ENCODE measurements at places on chromosomes 13 and 19. TPM values are rescaled to one million over a fixed set of nuclear protein-coding genes. Genes with fewer than 3 reads are reported as not detected.
A peak's percentile ranks its signal among the peaks of the same experiment; 100 is the strongest.

POSTN gene
- not detected for polyA plus RNA-seq

SIAH3 gene
- not detected for polyA plus RNA-seq

DNA sequence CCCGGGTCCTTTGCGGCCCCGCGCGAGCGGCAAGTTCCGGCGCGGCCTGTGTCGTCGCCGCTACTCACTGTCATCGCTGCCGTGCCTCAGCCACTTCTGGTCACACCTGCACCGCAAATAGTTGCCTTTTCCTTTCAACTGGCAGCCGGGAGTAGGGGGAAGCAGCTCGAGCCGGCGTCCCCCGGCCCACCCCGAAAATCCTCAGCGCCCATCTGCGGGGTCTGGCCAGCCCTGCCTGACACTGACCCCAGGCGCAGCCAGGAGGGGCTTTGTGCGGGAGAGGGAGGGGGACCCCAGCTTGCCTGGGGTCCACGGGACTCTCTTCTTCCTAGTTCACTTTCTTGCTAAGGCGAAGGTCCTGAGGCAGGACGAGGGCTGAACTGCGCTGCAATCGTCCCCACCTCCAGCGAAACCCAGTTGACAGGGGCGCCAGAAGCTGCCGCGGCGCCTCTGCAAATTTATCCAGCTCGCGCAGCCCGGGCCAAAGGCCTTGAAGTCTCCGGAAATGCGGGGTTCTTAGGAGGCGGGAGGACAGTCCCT, 1.7 kb downstream of the PDX1 start:
- H3K27me3 ChIP-seq = peaks cover 48% of the 10 kb centered on the region
- H3K27ac ChIP-seq = no peak overlapping the region
- no peaks in the 10 kb centered on the region for H3K36me3 ChIP-seq
- H3K4me1 ChIP-seq = peaks cover 38% of the 10 kb centered on the region

- no peaks in the 10 kb centered on the region for H3K27me3 ChIP-seq
- H3K4me3 ChIP-seq = no peak overlapping the region
- H3K27ac ChIP-seq = no peak overlapping the region
Measured at GRCh38 chr13:38775085-38775484, 88.2 kb downstream of the FREM2 start.

DNA sequence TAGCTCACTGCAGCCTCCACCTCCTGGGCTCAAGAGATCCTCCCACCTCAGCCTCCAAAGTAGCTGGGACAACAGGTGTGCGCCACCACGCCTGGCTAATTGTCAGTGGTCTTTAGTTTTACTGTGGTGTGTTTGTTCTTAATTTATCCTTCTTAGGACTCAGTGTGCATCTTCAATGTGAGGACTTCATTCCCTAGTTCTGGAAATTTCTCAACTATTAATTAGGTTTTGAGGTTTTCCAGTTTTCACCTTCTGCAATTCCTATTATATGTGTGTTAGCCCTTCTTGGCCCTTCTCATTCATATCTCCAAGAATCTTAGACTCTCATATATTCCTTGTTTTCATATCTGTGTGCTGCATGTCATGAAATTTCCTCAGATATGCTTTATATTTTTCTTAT, 32.2 kb upstream of the SLC7A10 start:
- DNase-seq = no peak
- no peak overlapping the region for H3K27ac ChIP-seq

- peaks cover 6% of the 10 kb centered on the region for H3K4me1 ChIP-seq
- no peaks in the 10 kb centered on the region for H3K27me3 ChIP-seq
- H3K4me3 ChIP-seq = no peak overlapping the region
- DNase-seq = no peak
- H3K36me3 ChIP-seq = no peaks in the 10 kb centered on the region
Measured at GRCh38 chr13:31843044-31843443, 103.7 kb downstream of the RXFP2 start.

DNA sequence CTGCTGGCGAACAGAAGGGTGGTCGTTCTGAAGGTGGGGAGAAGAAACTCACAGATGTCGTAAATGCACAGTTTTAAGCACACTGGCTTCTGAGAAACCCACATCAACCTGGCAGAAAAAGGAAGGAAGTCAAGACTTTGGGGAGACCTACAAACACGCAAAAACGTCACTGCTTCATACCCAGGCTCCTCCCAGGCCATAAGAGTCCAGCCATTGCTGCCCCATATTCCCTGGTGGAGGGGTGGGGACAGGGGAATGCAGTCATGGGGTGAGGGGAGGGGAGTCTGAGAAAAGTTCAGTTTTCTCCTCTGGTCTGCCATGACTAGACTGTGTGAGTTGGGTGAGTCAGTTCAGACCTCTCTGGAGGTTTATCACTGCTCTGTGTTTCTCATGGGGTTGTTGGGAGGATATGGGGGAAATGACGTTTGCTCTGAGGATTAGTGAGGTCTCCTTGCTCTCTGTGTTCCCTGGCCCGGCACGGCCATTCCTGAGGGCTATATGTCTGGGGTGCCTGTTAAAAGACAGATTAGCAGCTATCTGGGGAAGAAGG, 139.0 kb downstream of the FLT1 start:
- no peak overlapping the region for H3K4me3 ChIP-seq
- H3K36me3 ChIP-seq = no peaks in the 10 kb centered on the region
- no peaks in the 10 kb centered on the region for H3K27me3 ChIP-seq
- peaks cover 7% of the 10 kb centered on the region for H3K4me1 ChIP-seq
- no peak for DNase-seq

DNA sequence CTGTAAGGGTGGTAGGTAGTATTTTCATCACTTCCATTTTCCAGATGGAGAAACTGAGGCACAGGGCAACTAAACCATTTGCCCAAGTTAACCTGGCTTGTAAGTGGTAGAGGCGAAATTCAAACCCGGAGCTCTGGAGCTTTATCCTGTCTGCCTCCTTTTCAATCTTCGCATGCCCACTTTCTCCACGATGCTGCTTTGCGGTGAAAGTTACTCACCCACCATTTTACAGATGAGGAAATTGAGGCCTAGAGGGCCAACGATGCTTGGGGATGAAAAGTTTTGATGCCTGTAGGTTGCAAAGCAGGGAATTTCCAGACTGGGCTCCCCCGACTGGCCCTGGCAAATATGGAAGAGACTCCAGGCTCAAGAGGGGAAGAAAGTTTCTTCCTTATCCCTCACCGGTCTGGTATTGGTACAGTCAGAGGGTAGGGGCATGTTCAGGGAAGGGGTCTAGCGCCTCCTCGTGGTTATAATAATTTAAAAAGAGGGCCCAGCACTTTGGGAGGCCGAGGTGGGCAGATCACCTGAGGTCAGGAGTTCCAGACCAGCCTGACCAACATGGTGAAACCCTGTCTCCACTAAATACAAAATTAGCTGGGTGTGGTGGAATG, 1.9 kb upstream of the SH2D3A start:
- no peak overlapping the region for H3K4me3 ChIP-seq
- H3K36me3 ChIP-seq = no peaks in the 10 kb centered on the region
- peak overlapping the region; percentile 97 for H3K27ac ChIP-seq
- no peak for DNase-seq
- peaks cover 59% of the 10 kb centered on the region for H3K4me1 ChIP-seq

DNA sequence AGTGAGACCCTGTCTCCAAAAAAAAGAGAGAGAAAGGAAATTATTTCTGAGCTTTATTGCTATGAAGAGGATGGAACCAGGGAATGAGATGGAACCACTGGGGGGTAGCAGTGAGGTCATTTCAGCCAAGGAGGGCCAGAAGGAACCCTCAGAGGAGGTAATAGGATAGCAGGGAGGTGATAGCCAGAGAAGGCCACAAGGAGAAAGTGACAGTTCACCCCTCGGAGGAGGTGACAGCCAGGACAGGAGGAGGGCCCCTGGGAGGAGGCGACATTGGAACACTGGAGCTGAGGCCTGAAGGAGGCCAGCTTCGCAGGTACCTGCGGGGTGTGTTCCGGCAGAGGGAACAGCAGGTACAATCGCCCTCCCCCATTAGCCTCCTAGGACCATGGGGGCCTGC, 675 bp upstream of the PGPEP1 start:
- peaks cover 5% of the 10 kb centered on the region for H3K36me3 ChIP-seq
- DNase-seq = no peak
- H3K4me3 ChIP-seq = peak overlapping the region; percentile 61
- peaks cover 24% of the 10 kb centered on the region for H3K4me1 ChIP-seq
- peak overlapping the region; percentile 61 for H3K27ac ChIP-seq
- H3K27me3 ChIP-seq = no peaks in the 10 kb centered on the region

- no peak for DNase-seq
- H3K27me3 ChIP-seq = no peaks in the 10 kb centered on the region
- no peaks in the 10 kb centered on the region for H3K4me1 ChIP-seq
- no peaks in the 10 kb centered on the region for H3K36me3 ChIP-seq
- H3K4me3 ChIP-seq = no peak within 1 kb of the TSS
Measured at GRCh38 chr13:113666951-113667701, at the start of gene GRK1. Gene GRK1 (plus strand): TSS chr13:113667219. CDS start chr13:113667387, 168 bp downstream.

GRCh38 chr13:60757501-60758215, 360.6 kb downstream of the TDRD3 start:
- H3K4me3 ChIP-seq = no peak overlapping the region
- no peak for DNase-seq
- no peaks in the 10 kb centered on the region for H3K36me3 ChIP-seq
- no peaks in the 10 kb centered on the region for H3K27me3 ChIP-seq
- no peaks in the 10 kb centered on the region for H3K4me1 ChIP-seq
- H3K27ac ChIP-seq = no peak overlapping the region

WTIP gene
- not detected for polyA plus RNA-seq

TGDS gene
- polyA plus RNA-seq = 15.9 TPM

ZNF844 gene
- polyA plus RNA-seq = 2.3 TPM

DNA sequence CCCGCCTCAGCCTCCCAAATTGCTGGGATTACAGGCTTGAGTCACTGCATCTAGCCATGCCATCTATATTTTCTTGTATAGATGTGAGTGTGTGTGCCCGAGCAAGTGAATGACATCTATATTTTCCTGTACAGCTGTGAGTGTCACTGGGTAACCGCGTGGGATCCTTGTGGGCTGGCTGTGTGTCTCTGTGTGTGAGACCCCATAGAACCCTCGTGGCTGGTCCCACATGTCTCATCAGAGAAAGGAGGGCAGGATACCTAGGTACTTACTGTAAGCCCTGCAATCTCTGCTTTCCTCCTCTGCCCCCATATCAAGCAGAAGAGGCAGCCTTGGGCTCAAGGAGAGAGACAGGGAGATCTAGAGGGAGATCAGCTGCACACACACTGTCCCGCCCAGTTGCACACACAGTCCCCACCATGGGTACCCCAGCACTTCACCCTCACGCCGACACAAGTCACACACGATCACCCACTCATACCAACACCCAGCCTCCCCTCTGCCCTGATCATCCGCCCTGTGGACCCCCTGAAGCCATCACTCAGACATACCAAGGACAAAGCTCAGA, 655 bp downstream of the DENND1C start:
- H3K36me3 ChIP-seq = peaks cover 18% of the 10 kb centered on the region
- no peak for DNase-seq
- peak overlapping the region; percentile 93 for H3K27ac ChIP-seq
- H3K4me1 ChIP-seq = peaks cover 46% of the 10 kb centered on the region
- H3K4me3 ChIP-seq = peak overlapping the region; percentile 97
